Stimulated activated effector memory CD8-positive, alpha-beta T cell treated with anti-CD3 and anti-CD28 coated beads, Interleukin-12 subunit alpha, Interleukin-12 subunit beta, amount 100 ng/mL, for 72 hours (primary cell): ENCODE measurements at places on chromosomes 6 and 20.

DNA sequence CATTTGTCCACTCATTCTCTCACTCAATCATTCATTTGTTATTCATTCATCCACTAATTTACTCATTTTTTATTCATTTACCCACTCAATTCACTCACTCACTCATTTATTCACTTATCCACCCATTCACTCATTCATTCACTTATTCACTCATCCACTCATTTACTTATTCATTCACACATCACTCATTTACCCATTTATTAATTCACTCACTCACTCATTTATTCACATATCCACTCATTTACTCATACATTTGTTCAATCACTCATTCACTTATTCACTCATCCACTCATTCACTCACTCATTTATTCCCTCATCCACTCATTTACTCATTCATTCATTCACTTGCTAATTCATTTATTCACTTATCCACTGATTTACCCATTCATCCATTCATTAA is 129.1 kb downstream of the TTLL2 start:
- DNase-seq: no peak

DNA sequence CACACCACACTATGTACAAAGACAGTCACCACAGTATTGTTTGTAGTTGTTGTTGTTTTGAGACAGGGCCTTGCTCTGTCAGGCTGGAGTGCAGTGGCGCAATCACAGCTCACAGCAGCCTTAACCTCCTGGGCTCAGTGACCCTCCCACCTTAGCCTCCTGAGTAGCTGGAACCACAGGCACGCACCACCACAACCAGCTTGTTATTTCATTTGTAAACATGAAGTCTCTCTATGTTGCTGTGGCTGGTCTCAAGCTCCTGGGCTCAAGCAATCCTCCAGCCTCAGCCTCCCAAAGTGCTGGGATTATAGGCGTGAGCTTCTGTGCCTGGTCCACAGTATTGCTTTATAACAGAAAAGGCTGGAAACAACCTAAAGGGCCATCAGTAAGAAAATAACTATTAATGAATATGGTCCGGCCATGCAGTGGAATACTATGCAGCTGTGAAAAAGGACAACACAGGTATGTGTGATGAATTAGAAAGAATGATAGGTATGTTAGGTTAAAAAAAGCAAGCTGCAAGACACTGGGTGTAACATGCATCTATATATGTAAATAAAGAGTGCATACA is 30.0 kb upstream of the PTGIS start:
- DNase-seq: no peak

DNA sequence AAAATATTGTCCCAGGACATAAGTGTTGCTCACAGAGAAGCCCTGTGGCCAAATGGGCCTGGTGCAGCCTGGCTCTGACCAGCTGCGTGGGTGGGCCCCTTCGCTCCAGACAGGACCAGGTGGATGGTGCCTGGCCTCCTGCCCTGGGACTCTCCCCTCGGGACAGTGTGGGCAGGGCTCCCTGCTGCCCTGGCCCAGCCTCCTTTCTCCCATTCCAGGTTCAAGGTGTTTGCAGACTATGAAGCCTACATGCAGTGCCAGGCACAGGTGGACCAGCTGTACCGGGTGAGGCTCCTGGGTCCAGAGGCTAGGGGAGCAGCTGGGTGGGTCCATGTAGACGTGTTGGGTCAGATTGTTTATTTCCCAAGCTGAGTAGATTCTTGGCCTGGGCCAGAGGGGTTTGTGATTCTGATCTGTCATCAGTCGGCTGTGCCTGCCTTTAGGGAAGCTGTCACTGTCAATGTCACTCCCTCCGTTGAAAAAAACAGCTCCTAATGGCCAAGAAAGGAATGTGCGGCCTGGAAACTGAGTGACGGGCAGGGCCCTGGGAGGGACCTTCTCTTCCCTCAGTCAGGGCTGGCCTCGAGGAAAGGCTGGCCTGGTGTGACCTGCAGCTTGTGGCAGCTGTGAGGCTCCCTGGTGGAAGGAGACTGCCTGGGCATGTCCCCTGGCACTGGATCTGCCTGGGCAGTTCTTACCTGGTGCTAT is 47.7 kb downstream of the PYGB start:
- DNase-seq: no peak

DNA sequence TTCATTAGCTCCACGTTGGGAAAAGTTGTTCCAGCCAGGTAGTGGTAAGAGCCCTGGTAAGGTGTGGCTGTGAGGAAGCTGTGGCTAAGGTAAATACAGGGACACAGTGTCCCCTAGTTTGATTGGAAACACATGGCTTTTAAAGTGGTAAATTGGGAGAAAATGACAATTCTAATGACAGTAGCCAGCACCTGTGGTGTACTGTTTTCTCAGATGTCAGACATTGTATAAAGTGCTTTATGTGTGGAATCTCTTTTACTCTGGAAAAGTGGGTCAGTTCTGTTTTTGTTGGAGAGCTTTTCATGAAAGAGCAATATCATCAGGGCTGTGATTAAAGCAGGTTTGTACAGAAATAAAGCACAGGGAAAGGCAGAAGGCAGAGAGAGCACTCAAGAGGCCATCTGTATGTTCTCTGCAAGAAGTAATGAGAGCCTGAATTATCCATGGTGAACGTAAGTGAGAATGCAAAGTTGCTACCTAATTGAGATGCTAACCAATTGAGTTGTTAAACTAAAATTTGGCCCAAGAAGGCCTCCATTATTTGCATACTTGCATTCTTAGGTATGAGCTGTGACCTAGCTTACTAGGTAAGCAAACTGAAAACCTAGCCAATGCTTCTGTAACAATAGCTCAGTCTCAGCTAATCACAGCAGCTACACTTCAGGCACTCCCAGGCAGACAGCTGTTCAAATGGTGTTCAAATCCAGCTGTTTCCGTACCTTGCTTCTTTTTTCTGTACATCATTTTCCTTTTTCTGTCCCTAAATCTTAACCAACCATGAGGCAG is 28.2 kb downstream of the MRAP2 start:
- DNase-seq: no peak

- no peak for DNase-seq
Measured at GRCh38 chr20:50585214-50585613, 75.0 kb downstream of the PTPN1 start.

DNA sequence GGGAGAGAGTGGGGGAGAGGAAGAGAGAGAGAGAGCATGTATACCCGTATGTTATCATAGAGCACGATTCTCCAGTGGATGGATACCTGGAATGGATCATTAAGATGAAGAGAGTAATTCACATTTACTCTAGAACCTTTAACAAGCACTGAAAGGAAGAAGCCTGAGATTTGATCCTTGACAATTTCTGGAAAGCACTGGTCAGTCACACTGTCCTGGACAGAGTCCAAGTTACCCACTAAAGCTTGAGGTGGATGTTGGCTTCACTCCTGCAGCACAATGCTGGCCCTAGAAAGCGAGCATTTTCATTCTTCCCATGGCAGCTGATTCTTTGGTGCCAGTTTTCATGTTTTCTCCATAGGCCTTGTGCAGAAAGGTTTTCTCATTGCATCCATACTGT is 25.6 kb downstream of the NFYA start:
- DNase-seq: no peak
